ENCODE measurements at places on chromosomes 3 and 15.

GRCh38 chr3:15923640-15924405 is 126.0 kb upstream of the ANKRD28 start:
- no peak for DNase-seq

- DNase-seq = no peak
Measured at GRCh38 chr3:67044295-67044694, 46.2 kb downstream of the KBTBD8 start.

DNA sequence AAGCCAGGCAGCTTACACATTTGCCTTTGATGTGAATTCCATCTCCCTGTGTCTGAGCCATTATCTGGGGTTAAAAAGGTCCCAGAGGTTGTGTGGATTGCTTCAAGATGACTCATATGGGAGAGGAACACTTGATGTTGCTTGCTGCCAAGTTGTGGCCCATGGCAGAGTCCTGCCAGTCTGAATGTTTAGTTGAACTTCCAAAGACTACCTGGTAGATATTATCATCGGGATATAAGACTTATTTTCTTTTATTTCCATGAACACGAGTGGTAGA is 85.6 kb downstream of the TJP1 start:
- no peak for DNase-seq

GRCh38 chr3:194046995-194047645 is 88.8 kb upstream of the HES1 start:
- DNase-seq = no peak

DNA sequence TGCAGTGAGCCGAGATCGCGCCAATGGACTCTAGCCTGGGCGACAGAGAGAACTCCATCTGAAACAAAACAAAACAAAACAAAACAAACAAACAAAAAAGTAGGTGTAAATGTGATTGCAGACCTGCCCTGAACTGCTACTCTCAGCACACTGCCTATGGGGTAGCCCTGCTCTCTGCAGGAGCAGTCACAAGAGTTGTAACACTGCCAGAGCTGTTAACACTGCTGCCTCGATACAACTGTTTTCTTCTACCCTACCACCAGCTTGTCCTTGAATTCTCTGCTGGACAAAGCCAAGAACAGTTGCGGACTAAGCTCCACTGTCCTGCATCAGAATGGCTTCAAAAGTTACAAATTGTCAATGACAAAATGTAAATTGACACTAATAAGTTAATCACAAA is 89.3 kb downstream of the ALCAM start:
- no peak for DNase-seq

GRCh38 chr3:158649791-158650190 is 5.5 kb downstream of the GFM1 start:
- DNase-seq = no peak

DNA sequence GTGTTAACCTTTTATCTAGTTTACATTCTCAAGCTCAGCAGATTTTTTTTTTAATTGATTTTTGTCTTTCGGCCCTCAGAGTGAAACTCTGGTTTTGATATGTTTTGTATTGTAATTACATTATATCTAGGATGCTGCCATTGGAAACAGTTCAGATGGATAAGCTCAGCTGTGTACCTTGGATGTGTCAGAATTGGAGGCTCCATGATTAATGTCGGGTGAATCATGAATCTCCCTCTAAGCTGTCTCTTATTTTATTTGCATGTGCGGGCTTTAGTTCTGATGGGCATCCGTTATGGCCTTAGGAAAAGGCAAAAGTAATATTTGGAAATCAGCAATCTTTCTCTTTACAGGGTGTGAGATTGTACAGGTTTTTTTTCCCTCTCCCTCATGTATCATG is 4.2 kb downstream of the PTPRG start:
- no peak for DNase-seq

DNA sequence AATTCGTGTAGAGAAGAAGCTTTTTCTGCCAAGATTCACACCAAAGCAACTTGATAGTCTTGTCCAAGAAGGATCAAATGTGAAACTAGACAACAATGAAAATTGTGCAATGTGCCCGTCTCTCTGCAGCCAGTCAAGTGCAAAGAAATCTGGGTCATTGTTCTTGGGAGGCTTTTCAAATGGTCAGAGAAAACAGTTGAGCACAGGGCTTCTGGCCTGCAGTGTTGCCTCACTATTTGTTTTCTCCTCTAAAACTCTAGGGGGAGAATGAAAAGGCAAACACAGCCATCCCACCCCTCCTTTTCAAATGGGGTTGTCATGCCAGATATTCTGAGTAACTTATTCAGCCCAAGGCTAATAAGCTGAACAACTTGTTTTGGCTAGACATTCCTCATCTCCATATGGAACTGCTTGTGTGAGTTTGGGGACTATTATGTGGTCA is 417.6 kb upstream of the CDIN1 start:
- DNase-seq = no peak

GRCh38 chr15:77019521-77020331 is 24.8 kb downstream of the PSTPIP1 start:
- DNase-seq = no peak

- DNase-seq = no peak
Measured at GRCh38 chr3:34382859-34383258, 584.4 kb downstream of the PDCD6IP start.

- no peak for DNase-seq
Measured at GRCh38 chr15:43789409-43789808, 2.7 kb upstream of the SERF2 start.

DNA sequence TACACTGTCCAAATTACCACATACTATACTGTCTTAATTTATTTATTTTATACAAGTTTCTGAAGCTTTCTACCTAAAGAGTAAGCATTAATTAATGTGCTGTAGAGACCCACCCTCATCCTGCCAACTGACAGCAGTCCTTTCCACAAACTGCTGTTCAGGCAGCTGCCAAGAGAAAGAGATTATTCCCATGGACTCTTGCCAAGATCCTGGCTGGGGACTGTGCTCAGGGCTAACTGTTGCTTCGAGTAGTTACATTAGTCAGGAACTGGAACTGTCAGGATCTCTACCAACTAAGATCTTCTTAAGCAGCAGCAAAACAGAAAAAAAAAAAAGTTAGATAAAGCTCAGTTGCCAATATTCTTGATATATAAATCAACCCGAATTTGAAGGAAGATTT is 398.8 kb downstream of the MECOM start:
- no peak for DNase-seq

- no peak for DNase-seq
Measured at GRCh38 chr15:38882221-38882620, 317.6 kb upstream of the RASGRP1 start.

DNA sequence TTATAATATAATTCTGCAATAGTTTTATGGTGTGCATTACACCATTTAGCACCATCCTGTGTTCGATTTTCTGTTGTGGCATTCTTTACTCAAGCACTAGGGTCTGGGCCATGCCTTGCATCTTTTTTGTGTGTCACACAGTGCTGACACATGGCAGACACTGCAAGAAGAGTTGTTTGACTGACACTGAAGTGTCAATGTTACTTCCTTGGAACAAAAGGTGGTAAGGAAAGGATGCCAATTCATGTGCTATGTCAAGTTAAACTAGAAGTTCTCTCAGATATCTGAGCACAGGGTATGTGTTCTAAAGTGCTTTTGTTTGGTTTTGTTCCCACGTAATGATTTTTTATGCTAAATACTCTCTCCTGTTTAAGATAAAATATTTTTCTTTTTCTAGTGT is 102.5 kb upstream of the UNC13C start:
- DNase-seq = no peak

- DNase-seq = no peak
Measured at GRCh38 chr3:128289534-128289933, 136.3 kb downstream of the EEFSEC start.

DNA sequence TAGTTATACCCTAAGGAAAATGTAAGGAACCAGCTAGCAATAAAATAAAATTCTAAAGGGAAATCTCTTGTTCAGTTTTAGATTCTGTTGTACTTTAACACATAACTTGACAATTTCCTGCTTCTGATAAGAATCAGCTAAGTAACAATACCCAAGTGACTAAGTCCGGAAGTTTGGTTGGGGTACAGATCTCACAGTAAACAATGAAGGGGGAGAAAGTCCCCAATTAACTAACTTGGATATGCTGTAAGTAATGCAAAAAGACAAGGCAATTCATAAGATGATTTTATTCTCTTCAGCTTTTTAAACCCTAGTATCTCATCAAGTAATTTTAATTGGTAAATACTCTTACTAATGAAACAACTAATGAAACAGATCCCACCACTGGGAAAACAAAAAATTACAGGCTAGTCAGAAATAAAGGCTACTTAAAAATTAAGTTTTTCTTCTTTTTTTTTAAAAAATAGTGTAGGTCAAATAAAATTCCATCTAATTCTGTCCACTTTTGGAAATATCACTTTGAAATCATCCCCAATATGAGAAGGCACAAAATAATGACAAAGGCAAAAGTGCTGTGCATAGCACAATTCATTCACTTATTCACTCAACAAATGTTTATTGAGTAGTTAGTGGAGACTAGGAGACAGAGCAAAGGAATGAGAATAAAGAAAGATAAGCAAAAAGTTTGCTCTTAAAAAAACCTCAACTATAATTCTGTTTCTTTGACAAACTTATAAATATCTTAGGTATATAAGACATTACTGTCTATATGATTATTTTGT is 37.8 kb upstream of the IL20RB start:
- no peak for DNase-seq

- no peak for DNase-seq
Measured at GRCh38 chr3:55826731-55827496, 339.8 kb upstream of the WNT5A start.

DNA sequence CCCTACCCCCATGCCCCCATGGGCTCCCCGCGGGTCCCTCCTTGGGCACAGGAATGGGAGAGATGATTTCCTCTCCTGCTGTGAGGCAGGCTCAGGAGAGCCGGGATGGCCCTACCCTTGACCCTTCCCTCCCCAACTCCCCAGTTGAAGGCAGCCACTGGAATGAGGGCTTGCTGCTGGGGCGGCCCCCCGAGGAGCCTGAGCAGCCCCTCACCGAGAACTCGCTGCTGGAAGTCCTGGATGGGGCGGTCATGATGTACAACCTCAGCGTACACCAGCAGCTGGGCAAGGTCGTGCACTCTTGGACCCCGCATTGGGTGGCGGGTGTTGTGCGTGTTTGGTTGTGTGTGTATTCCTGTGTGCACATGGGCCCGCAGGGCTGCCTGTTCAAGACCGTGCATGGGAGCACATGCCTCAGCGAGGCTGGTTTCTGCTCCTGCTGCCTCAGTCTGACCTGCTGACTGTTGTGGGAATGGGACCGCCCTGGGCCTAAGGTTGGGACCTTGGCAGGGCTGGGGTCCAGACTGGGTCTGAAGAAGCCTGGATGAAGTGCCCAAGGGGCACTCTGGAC is 14.0 kb downstream of the AMIGO3 start:
- no peak for DNase-seq

DNA sequence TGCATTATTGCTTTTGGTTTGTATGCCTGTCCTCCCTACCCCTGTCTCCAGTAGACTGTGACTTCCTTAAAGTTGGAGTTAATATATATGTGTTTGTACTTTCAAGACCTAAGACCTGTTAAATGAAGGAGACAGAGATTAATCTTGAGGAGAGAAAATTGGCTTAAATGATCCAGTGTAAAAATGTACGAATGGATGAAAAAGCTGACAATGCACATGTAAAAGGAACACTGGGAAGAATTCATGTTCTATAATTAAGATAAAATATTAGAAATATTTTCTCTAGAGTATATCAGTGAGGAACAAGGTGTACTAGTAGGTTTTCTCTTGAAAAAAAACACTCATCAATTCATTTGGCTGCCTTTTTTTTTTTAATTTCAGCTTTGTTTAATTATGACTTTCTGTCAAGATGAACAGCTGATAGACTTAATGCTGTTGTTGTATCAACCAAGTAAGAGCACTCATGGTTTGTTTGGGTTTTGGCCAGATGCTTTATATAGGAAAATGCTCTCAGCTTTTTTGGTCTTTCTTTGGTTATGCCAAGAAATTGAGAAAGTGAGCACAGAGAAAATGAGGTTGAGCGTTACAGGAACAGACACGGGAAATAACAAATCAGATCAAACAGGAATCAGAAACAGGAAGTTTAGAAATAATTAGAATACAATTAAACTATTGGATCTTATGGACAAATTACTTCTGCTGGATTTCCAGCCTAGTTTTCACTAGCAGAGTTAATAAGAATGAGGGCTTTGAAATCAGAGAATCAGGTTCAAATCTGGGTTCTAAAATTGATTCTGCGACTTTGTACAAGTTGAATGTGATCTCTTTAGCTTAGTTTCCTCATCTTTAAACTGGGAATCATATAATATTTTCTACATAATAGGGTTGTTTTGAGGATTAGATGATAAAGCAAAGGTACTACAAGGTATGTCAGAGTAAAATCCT is 38.3 kb upstream of the AADAC start:
- no peak for DNase-seq

DNA sequence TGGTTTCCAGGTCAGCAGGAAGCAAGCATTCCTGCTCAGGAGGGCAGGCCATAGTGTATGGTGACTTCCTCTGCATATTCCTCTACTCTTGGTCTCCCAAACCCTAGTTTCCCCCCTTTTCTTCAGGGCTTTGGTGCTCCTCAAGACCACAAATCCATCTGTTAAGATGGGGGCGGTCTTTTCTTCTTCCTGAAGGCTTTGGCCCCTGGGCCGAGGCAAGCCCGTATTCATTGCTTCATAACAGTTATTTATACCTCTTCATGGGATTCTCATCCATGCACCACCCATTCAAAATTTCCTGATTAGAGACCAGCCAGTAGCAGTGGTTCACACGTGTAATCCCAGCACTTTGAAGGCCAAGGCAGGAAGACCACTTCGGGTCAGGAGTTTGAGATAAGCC is 62.1 kb upstream of the IL12A start:
- no peak for DNase-seq

DNA sequence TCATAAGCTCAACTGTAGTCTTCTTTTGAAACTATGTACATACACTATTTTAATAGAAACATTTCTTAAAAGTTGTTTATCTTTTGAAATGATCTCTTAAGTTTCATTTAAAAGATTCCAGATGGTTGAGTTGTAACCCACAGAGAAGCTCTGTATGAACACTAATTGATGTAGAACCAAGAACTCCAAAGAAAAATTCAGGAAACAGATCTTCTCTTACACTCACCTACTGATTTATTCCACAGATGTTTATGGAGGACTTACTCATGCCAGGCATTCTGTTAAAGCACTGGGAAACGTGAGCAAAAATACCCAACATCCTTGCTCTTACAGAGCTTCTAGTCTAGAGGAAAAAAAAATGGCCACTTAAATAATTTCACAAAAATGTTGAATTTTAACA is 551.1 kb downstream of the NAALADL2 start:
- no peak for DNase-seq

- no peak for DNase-seq
Measured at GRCh38 chr3:127203024-127203423, 10.1 kb downstream of the PRR23E start.

- no peak for DNase-seq
Measured at GRCh38 chr3:51955893-51956770, 951 bp downstream of the GPR62 start.

DNA sequence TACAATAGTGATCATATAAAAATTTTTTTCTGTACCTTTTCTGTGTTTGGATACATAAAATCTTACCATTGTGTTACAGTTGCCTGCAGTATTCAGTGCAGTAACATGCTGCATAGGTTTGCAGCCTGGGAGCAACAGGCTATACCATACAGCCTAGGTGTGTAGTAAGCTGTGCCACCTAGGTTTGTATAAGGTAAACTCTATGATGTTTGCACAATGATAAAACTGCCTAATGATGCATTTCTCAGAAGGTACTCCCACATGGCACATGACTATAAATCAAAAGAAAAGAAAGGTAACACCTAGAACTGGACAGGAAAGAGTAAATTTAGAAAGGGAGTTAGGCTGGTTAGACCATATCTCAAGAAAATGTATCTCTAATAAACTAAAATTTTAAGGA is 293.5 kb downstream of the ULK4 start:
- DNase-seq = no peak

GRCh38 chr3:180973543-180973942 is 16.0 kb downstream of the DNAJC19 start:
- DNase-seq = no peak

GRCh38 chr15:101558221-101558941 is 68.9 kb upstream of the PCSK6 start:
- DNase-seq = no peak
